Natural killer cell treated with Interleukin-12 subunit alpha and Interleukin-12 subunit beta and Interleukin-15 and Interleukin-18, amount 100 ng/mL, for 72 hours (primary cell): ENCODE measurements at places on chromosomes 3 and 15. TPM values are rescaled to one million over a fixed set of nuclear protein-coding genes. Genes with fewer than 3 reads are reported as not detected.

DNA sequence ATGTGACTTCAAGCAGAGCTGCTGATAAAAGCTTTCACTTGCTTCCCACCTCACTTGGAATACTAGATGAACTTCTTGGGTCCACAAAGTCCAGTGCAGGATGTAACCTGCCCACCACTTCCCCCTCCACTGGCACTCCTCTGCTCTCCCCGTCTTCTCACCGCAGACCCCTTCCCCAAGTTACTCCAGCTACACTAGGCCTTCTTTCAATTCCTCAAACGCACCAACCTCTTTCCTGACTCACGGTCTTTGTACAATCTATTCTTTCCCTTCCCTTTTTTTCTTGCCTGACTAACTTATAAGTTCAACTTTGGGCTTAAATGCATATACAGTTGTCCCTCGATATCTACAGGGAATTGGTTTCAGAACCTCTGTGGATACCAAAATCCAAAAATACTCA, 5.2 kb upstream of the ATP13A3 start:
- DNase-seq: no peak

- no peak for DNase-seq
These were observed 13.2 kb upstream of the PCSK6 start for GRCh38 chr15:101502572-101503295.

GRCh38 chr3:47161983-47162696, 1.8 kb downstream of the SETD2 start:
- no peak for DNase-seq

DNA sequence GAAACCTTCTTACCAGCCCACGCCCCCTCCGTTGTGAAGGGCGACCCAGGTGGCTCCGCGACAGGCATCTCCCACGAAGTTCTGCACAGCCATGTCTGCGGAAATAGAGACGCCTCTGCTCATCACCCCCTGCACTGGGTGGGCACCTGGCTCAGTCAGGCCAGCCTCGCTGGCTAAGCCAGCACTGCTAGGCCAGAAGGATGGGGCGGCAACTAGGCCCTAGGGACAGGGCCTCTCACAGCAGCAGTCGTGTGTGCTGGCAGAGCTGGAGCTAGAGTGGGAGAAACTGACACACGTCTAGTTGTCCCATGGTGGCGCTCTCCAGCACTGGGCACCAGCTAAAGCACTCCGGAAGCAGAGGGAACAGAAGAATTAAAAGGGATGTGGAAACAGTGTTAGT, 12.5 kb upstream of the ZXDC start:
- DNase-seq: no peak

Gene TLR9
- total RNA-seq: 0.10 TPM

- DNase-seq: no peak
These were observed 150.3 kb downstream of the ALCAM start for GRCh38 chr3:105516972-105517371.

GRCh38 chr3:66053550-66054094, 14.9 kb upstream of the MAGI1 start:
- DNase-seq: no peak

Gene CCDC39
- total RNA-seq: not detected

GRCh38 chr3:30457726-30458125, 148.7 kb upstream of the TGFBR2 start:
- no peak for DNase-seq

Gene TGM4
- not detected for total RNA-seq

Gene ROPN1
- not detected for total RNA-seq

Gene CLDN11
- total RNA-seq: 0.53 TPM

- peak; percentile 40 for DNase-seq
These were observed 1.6 kb upstream of the ONECUT1 start for GRCh38 chr15:52791776-52792175.

Gene CD47
- total RNA-seq: 82.6 TPM

Gene EPHB1
- total RNA-seq: 0.62 TPM

- no peak for DNase-seq
These were observed 34.7 kb downstream of the FNDC3B start for GRCh38 chr3:172074032-172074431.

Gene GPR160
- total RNA-seq: 12.1 TPM

Gene MEX3B
- 0.67 TPM for total RNA-seq

Gene SLC51B
- not detected for total RNA-seq

Gene FHIT
- total RNA-seq: 3.0 TPM

Gene QTRT2
- total RNA-seq: 39.2 TPM

DNA sequence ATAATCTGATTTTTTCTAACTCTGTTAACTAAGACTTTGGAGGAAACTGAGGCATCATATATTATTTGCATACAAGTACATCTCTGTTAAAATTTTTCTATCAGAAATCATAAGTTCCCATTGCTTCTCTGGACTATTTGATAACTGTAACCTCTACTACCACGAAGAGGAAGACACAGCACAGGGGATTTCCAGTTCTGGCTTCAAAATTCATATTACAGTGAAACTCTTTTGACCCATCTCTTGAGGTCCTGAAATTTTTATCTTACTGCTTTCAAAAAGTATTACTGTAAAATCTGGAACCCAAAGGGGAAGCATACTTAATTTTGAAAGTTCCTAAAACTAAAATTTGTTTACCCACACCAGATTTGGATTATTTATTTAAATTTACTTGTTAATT, 4.2 kb downstream of the PLSCR1 start:
- DNase-seq: no peak

Gene SV2B
- not detected for total RNA-seq
